Cortex of kidney (tissue), 1 donor: ENCODE measurements at places on chromosomes 6 and 20.

- no peak for DNase-seq
Observed at GRCh38 chr20:19412254-19412653, 199.8 kb downstream of the SLC24A3 start.

DNA sequence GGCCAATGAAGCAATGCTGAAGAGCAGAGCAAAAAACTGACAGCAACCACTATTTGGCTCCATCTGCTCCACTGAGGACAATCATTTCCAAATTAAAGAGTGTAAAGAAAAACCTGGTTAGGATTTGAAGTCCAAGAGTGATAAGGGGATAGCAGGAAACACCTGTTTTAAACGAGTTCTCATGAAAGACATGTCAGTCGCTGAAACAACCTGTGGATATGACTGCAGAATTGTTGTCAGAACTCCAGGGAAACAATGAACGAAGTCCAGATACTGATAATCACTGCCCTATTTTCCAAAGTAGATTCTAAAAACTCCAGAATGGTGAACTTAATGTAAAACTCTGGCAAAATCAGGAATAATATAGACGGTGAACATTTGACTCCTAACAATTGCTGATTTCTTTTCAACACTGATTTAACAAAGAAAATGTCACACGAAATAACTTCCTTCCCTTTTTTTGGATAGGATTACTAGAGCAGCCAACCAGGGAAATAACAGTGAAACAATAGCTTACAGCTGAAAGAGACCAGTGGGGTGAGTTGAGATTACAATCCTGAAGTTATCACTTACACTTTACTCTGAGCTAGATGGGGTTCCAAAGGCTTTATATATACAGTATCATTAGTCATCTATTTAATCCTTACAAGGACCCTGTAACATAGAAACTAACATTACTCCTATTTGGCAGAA is 83.7 kb downstream of the ELOVL5 start:
- DNase-seq = no peak

DNA sequence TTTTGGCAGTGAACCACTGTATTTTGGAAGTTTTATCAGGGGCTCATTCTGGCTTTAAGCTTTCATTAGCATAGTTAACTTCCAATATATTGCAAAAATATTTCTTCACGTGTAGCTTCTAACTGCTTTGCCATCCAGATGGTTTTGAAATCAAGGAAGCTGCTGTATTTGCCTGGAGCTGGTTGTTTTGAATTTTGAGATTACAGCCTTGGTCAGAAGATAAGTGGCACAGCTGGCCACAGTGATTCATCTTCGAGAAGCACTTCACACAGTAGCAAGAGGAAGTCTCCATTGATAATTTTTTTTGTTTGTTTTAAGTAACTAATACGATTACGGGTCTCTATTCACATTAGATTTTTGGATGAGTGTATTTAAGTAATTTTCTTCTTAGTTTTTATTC is 3.8 kb downstream of the APCDD1L start:
- no peak for DNase-seq

- no peak for DNase-seq
Observed at GRCh38 chr20:11989018-11989771, 71.5 kb downstream of the BTBD3 start.

DNA sequence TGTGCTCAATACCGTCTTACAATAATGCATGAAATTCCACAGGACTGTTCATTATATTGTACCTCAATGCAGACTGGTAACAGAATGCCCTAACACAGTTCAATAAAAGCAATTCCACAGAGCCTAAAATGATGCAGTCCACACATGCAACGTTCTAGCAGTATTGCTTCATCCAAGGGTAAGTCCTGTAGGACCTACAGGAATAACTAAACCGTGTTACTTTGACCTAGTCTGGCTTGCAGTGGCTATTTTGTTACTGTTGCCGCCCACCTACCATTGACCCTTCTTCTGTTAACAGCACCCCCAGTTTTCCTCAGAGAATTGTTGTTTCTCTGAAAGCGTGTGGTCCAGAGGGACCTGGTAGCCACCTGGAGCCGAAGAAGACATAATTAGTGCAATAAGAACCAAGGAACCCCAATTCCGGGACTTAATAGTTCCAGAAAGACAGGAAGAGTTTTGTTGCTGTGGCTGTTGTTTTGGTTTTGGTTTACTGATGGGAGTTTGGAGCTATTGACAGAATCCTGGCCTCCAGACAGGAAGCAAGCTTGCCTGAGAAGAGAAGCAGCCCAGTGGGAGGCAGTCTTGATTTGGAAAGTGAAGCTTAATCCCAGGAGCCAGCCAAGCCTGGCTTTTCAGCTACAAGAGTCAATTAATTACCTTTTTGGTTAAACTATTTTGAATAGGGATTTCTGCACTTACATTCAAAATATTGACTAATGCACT is 91.3 kb downstream of the FRK start:
- no peak for DNase-seq

GRCh38 chr20:64035933-64036345 is at the start of gene C20orf204:
C20orf204 (plus strand) TSS chr20:64036182; CDS start chr20:64036324, 142 bp downstream.
- no peak for DNase-seq

DNA sequence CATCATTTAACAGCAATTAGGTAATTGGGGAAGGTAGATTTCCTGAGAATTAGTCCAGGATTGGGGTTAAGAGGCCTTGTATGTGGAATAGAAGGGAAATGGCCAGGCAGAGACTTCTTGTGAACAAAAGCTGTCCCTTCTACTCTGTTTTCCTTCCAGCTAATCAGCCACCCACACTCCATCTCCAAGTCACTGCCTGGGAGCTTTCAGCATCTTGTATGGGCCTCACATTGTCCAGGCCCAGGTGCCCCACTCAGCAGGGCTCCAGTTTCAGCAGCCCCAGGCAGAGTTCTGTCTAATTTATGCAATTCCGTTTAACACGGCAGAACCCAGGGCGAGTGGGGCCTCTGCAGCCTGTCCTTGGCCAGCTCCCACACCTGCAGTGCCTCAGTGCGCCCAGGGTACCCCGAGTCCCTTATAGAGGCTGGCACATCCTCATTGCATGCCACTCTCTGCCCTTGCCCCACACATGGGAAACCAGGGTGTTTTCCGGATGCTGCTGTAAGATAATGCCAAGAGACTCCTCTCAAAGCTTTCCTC is 113.0 kb downstream of the EDN3 start:
- DNase-seq = no peak

DNA sequence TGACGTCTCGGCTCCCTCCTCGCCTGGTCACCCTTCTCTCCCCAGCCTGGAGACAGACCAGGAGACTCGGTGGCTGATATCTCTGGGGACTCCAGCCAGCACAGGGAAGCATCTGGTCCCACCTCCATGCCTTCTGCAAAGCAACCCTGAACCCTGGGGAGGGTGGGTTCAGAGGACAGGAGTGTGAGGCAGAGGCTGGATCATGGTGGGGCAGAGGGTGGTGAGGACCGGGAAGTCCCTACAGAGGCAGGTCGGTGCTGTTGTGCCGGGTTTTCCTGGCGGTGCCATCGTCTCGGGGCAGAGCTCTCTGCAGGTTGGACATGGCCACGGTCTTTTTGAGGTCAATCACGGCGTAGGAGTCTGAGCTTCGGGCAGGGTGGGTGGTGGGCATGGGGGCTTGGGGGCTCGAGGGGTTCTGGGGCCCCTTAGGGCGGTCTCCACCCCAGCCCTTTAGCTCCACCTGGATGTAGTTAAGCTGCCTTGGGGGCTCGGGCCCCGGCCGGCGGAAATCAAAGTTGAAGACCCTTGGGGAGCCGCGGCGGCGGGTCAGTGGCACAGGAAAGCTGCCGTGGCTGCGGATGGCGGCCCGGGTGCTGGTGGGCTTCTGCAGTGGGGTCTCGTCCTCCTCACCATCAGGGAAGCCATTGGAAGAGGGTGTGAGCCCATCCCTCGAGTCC is 9.2 kb downstream of the FRS3 start:
- no peak for DNase-seq

GRCh38 chr6:7100072-7100752 is 7.5 kb upstream of the RREB1 start:
- no peak for DNase-seq

DNA sequence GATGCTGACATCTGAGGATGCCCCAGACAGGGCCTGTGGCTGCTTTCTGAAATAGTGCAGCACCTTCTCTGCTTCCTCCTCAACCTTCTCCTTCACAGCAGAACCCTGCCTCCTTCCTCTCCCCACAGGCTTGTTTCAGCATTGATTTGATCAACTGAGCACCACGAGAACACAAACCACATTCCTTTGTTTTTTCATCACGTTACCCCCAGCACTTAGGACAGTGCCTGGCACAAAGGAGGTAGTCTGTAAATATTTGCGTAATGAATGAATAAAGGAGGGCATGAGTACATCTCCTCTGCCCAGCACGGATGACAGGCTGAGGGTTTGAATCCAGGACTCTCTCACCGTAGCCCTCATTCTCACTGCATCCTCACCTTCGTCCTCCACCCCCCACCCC is 21.3 kb upstream of the WFDC2 start:
- DNase-seq = no peak

- no peak for DNase-seq
Observed at GRCh38 chr20:18092890-18093289, 35.2 kb upstream of the OVOL2 start.

- DNase-seq = no peak
Observed at GRCh38 chr20:16864069-16864468, 115.9 kb downstream of the OTOR start.

DNA sequence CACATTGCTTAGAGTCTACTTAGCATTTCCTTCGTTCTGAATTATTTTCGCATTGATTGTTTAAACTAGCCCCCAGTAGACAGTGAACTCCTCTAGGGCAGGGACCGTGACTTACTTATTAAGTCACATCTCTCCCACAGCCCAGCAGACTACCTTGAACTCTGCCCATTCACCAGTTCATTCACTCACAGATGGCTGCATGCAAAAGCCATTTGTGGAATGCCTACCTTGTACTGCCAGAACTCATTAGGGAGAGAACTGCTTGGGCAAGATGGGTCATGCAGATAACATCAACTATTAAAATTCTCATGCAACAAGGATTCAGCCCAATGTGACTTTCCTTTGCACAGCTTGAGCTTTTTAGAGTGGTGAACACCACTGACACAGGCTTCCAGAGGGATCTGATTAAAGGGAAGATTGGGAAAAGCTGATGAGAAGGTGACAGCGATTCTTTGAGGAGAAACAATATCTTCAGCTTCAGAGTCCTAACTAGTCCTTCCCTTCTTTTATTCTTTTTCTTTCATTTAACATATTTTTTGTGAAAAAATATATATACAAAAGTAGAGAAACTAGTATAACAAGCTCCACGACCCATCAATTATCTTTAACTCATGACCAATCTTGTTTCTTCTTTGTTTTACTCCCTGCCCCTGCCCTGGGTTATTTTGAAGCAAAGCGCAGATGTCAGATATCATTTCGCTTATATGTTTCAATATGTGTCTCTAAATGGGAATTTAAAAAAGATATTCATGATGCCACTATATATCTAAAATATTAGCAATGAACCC is 273.9 kb downstream of the CDC5L start:
- DNase-seq = no peak

- DNase-seq = no peak
Observed at GRCh38 chr20:62997417-62998035, 9.2 kb downstream of the BHLHE23 start.

GRCh38 chr20:58264271-58264670 is 35.8 kb upstream of the ANKRD60 start:
- no peak for DNase-seq

DNA sequence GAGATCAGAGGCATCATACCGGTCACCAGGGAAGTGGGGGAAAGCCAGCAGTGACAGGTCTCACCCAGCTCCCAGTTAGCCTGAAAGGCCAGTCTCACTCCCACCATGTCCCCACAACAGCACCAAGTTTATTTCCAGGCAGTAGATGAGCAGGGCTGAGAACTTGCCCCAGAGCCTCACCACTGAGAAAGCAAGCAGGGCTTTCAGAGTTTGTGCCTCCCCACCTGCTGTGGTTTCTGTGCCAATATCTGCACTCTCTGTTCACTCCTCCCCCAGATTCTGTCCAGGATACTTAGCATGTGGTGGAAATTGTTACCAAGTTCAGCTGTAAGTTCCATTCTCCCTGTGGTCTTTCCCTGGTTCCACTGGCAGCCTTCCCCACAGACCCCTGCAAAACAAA is 255.0 kb upstream of the HTR1E start:
- no peak for DNase-seq

DNA sequence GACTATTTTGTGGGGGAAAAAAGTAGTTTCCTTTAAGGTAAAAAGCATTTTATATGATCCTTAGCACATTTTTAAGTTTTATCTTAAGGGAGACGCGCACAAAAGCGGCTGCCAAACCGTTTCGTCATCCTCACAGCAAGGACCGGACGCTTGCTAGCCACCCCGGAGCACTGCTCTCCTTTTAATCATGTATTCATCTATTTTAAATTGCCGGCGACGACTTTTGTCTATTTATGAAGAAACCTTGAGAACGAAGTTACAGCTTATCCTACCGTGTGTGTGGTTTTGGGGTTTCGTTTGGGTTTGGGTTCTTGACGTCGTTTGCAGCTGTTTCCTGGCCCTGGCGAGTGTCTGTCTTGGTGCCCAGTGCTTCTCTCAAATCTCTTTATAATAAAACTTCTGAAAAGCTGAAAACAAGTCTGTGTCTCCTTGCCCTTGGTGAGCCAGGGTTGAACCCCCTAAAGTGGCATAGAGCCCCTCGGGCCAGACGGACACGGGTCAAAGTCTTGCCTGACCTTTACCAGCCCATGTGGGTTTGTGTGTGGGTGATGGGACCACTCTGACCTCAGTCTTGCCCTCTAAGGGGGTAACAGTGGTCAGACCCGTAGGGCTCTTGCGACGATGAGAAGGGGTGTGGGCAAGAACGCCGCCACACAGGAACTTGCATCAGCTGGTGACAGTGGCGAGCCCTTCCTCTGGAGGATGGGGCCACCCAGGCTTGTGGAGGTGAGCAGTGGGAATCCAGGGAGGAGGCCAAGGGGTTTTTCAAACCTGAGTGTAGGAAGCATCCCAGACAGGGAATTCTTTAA is 117.6 kb downstream of the JPH2 start:
- no peak for DNase-seq

GRCh38 chr6:35152067-35152707 is 11.0 kb upstream of the TCP11 start:
- no peak for DNase-seq

- no peak for DNase-seq
Observed at GRCh38 chr6:25303254-25303653, 24.1 kb downstream of the CARMIL1 start.

DNA sequence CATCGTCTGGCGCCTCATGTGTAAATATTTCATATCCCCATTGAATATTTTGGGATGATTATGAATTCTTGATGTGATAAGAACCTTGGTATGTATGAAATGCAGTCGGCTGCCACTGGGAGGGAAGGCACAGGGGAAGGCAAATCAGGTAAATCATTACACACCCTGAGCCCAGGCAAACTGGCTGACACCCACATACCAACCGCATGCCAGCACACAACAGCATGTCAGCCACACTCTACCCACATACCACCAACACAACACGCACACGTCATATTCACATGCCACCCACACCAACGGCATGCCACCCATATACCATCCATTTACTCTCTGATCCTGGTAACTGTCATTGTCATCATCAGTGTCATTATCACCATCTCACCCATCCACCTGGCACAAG is 28.3 kb upstream of the MDGA1 start:
- no peak for DNase-seq

DNA sequence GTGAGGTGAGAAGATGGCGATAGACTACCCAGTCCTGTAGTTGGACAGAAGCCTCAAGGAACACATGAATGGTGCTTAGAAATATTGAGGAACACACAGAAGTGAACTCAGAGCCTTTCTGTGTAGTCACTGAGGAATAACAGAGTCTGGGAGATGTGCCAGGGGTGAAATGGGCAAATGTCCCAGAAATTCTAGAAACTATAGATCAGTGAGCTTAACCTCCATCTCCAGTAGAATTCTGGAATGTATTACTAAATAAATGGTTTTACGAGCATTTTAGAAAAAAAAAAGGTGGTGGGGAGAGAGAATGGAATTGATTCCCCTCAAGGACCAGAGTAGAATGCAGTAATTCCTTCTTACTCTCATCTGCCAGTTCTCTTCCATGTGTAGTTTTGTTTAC is 380.0 kb downstream of the LMBRD1 start:
- no peak for DNase-seq
